ENCODE measurements at places on chromosomes 1 and 21.

GRCh38 chr1:110734133-110734680, 59.5 kb upstream of the KCNA3 start:
- DNase-seq: no peak

- DNase-seq: no peak
Measured at GRCh38 chr1:1051127-1051810, 22.8 kb downstream of the RNF223 start.

GRCh38 chr21:21968810-21969209, 970.6 kb downstream of the NCAM2 start:
- no peak for DNase-seq

DNA sequence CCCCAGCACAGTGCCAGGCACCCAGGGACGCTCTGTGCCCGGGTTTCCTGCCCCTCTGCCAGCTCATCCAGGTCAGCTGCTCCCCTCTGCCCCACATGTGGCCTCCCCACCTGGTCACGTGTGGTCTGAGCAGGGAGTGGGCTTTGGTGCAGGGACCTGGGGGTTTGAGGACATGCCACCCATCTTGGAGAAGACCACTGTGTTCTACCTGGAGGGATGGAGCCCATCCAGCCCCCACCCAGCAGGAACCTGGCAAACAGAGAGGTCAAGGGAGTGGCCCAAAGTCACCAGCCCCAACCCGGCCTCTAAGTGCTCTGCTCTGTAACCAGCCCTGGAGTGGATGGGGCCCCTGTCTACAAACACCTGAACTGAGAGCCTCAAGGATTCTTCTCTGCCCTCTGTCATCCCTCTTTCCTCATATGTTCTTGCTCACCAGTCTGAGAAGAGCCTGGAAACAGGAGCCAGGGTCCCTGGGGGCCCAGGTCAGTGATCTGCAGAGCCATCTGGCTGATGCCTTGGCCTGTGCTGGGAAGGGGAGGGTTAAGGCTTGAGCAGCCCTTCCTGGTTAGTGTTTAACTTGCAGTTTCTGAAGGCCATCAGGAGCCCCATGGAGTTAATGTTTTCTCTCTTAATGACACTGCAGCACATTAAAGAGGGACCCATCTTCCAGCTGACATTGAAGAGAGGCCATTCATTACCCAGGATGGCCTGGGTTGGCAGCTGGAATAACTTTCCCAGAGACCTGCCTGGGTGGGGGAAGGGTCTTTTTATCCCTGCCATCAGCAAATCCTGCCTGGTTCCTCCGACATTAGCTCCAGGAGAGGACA, 235.4 kb downstream of the PTPRU start:
- no peak for DNase-seq

GRCh38 chr1:51973587-51974474, 16.7 kb downstream of the RAB3B start:
- DNase-seq: peak; percentile 14

GRCh38 chr1:67169496-67169895, 3.2 kb downstream of the IL23R start:
- no peak for DNase-seq

DNA sequence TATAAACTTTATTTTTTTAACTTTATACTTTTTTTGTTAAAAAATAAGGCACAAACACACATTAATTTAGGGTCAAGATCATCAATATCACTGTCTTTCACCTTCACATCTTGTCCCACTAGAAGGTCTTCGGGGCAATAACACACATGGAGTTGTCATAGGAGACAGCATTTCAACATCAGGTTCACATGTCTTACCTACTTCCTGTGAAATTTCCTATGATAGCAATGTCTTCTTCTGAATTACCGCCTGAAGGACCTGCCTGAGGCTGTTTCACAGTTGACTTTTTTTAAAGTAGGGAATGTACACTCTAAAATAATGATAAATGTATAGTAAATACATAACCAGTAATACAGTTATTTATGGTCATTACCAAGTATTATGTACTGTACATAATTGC, 559.4 kb downstream of the PLPP3 start:
- DNase-seq: no peak

- peak; percentile 63 for DNase-seq
Measured at GRCh38 chr1:12015001-12015491, 4.3 kb upstream of the MIIP start.

GRCh38 chr1:51044834-51045233, 57.2 kb upstream of the C1orf185 start:
- DNase-seq: peak; percentile 7

GRCh38 chr1:41368366-41368765, 7.1 kb downstream of the FOXO6 start:
- DNase-seq: no peak

DNA sequence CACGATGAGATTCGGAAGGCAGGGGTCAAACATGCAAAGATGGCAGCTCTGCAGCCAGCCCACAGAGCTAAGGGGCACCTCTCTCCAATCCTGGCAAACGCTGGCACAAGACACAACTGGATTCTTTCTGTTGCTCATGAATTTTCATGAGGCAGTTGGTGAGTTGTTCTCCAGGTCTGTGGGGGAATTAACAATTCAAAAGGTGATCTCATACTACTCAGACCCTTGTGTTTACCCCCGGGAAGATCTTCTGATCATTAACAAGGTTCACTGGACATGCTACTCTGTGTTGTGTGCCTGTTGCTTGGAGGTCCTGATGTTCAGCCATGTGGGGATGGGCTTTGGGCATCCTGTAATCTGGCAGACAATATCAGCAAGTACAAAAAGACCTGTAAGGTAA, 128.9 kb downstream of the HHAT start:
- no peak for DNase-seq

DNA sequence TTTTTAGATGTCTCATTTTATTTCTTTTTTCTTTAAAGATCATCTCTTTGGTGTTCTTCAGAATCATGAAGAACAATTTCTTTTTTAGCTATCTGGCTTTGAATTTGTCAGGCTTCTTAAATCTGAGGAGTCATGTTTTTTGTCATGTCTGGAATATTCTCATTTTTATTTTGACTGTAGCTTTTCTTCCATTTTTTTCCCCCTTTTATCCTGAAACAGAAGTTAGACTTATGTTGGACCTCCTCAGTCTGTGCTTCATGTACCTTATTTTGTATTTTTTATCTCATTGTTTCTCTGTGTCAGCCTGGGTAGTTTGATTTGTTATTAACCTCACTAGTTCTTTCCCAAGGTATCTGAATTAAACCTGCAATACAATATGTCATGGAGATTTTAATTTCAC, 319.2 kb upstream of the ADGRL4 start:
- peak; percentile 12 for DNase-seq

Measured in amniotic epithelial cell (primary cell).